ENCODE measurements at places on chromosomes 2 and 18.

DNA sequence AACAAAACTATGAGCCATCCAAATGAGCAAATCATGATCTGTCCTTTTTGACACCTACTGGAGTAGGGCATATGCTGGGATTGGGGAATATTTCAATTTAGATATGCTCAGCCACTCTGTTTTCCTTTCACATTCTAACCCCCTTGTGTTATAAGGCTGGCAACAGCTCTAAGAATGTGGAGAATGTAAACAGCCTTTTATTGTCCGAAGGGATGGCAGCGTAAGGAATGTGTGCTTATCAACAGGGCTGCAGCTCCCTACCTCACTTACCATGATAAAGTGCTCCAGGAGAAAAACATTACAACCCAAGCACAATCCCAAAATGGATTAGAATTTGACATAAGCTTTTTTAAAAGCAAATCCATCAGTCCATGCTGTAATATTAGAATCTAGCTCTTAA is 2.2 kb downstream of the NXPH2 start:
- no peak for DNase-seq

DNA sequence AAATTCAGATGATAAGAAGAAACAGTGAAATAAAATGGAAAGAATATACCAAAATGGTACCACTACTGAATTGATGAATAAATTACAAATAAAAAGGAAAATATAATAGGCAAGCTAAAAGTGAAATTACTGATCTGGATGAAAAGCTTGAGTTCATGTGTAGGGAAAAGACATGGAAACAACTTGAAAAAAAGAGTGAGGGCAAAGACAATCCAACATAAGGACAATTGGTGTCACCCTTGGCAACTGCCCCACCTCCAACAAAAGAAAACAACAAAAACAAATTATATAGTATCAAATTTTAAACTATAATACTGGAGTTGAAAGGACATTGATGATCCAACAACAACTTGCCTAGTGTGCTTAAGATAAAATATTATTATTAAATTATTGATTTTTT is 37.6 kb downstream of the PPP1R1C start:
- no peak for DNase-seq

DNA sequence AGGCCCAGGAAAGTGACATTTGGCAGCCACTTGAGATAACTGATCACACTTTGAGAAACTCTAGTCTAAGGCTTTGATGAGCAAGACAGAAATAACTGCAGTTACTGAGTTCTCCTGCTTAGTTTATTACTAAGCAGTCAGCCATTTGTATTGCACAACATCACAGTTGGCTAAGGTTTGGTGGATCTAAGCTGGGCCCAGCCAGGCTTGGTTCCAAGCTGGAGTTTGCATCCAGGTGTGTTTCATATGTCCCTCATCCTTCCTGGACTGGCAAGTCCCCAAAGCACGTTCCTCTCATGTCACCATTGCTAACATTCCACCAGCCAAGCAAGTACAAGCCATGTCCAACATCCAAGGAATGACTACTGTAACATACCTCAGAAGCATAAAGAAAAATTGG is 71.3 kb upstream of the ZNF532 start:
- DNase-seq: no peak

DNA sequence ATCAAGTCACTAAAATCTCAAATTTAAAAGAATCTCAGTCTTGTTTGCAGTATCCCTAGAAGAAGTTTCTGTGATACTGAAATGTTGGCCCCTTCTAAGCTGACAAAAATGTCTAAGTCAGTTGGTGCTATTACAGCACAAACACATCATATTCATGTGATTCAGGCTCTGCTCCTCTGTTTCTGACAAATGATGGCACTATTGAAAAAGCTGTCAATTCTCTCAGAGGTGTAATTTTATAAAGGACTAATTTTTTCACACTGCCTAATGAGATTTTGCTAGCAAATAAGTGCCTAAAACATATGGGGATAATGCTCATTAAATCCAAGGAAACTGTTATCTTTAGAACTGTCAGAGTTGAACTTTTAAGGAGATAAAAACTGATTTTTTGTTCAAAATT is 445.9 kb downstream of the DSC3 start:
- DNase-seq: no peak

GRCh38 chr2:230794497-230794896 is 70.2 kb upstream of the ITM2C start:
- no peak for DNase-seq

GRCh38 chr18:31677592-31677991 is 6.8 kb downstream of the B4GALT6 start:
- no peak for DNase-seq

GRCh38 chr18:63683890-63684289 is 18.9 kb upstream of the SERPINB11 start:
- DNase-seq: no peak

DNA sequence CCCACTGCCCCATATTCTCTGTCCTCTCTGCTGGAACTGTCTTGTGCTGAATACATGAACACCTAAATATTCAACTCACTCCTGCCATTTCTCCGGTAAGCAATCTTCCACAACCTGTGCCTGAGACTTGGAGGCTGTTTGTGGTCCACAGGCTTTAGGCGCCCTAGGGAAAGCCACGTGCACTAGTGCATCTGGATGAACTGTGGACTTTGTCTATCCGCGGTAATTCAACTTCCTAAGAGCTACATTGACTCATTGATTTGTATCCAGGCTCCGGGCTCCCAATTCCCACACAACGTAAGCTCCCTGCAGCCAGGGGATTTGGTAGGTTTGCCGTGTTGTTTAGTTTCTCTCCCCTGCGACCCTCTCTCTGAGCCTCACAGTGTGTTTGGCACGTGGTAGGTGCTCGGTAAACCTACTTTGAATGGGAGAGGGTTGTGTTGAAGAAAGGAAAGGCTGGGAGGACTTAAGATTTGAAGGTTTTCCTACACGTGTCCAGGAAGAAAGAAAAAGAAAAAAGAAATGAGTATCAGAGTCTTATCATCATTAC is 718.2 kb downstream of the DPP10 start:
- DNase-seq: no peak

DNA sequence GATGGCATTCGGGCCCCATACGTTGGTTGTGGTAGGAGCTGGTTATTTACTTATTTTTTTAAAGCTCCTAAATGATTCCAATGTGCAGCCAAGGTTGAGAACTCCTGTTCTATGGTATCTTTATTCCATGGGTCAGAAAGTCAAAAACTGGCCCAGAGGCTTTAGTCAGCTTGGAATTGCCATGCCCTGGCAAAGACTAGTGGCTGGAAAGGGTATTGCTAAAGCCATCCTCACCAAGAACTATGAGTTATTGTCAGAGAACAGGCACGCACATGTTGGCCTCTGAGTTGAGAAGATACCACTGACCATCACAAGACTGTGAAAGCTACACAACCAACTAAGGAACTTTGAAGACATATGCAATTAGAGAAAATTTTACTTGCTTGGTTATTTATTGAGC is 47.9 kb upstream of the ACMSD start:
- DNase-seq: no peak

DNA sequence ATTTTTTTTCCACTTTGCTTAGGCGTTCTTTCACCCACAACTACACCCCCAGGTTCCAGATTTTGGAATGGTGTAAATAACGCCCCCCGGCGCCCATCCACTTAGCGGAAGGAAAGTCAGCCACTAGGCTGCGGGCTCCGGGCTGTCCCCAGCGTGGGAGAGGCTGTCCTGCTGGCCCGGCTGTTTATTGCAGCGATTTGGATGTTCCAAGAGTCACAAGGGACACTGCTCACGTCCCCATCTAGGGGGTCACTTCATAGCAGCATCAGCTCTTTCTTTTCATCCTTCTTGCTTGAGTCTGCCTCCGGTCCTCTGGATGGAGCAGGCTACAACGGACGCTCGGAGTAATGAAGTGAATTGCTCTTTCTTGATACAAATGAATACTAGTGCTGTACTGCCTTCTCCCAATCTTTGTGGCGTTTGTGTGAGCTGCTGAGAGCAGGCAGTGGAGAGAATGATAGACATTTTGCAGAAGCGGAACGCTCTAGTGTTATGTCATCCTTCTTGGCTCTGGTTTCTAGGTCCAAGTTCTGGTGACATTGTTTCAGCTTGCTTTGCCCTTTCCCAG is 50.7 kb upstream of the PAIP2B start:
- DNase-seq: peak; percentile 20

DNA sequence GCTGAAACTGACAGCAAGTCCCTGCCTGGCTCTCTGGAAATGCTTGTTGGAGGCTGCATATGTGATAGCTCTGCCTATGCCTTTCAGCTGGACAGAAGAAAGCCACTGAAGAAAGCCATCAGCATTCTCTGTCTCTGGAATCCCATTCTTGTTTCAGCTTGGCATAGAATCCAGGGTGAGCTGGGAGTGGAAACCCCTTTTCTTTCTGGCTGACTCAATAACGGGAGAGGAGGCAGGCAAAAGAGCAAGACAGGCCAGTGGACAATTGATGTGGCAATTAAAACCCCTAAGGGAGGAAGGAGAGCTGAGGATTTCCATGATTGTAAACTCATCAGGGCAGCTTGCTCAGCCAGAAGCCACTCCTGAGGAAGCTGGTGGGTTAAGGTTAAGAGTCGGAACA is 208.1 kb downstream of the CLIP4 start:
- DNase-seq: no peak

GRCh38 chr2:169561364-169561763 is 12.3 kb downstream of the FASTKD1 start:
- no peak for DNase-seq

GRCh38 chr2:145849466-145849865 is 1329.5 kb upstream of the ZEB2 start:
- no peak for DNase-seq

- DNase-seq: no peak
Observed at GRCh38 chr2:133241224-133241571, 327.1 kb downstream of the NCKAP5 start.

DNA sequence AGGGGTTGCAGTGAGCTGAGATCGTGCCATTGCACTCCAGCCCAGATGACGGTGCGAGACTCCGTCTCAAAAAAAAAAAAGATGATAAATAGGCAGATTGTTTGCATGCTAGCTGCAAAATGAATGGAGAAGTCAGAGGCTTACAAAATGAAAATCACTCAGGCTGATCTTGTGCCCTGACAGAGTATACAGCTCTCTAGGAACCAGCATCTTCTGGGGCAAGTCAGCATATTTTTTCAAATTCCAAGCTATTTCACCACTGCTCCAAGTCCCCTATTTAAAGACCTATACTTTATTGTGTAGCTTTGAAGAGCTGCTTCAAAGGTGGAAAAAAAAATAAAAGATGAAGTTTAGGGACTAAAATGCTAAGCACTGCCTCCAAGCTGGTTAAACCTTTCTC is 6.1 kb downstream of the E2F6 start:
- no peak for DNase-seq

- no peak for DNase-seq
Observed at GRCh38 chr18:75745147-75745546, 317.6 kb upstream of the SMIM21 start.

DNA sequence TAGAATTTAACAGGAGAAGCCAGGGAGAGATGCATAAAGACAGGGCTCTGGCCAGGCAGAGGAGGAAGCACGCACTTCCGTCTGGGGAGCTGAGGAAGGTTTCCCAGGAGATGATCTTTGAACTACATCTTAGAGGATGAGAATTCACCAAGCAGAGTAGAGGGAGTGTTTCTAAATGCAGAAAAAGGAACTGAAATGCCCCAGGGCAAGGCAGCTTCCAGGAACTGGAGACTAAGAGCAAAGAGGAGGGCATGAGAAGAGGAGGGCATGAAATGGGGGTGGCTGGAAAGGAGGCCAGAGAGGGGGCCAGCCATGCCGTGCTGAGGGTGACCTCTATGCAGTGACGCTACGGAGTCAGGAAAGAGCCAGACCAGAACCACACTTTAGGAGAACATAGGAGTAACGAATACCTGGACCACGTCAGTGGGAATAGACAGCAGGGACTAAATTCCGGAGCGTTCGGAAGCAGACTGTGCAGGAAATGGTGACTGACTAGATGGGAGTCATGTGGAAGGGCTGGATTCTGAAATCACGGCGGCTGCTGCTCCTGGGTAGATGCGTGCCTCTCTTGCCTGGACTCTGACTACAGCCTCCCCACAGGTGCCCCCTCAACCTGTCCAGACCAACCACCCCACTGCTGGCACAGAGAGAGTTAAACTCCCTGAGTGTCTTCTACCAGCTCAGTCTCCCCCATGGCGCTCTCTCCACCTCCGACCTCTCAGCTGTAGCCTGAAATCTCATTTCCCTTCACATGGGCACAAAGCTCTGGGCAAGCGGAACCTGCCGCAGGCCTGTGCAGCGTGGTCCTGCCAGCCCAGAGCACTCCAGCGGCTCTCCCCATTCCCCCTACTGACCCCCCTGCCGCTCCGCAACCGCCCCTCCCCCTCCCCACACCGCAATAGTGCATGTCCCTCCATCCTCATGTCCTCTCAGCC is 87.0 kb upstream of the RTN4 start:
- DNase-seq: no peak

Measured in naive B cell (primary cell).